Activated CD4-positive, alpha-beta T cell treated with anti-CD3 and anti-CD28 coated beads, Interleukin-10, Interleukin-2, amounts not matched to agents 100 ng/mL and 50 ng/mL, durations not matched to agents 16 hours and 8 hours (primary cell): ENCODE measurements at places on chromosomes 4 and X.

DNA sequence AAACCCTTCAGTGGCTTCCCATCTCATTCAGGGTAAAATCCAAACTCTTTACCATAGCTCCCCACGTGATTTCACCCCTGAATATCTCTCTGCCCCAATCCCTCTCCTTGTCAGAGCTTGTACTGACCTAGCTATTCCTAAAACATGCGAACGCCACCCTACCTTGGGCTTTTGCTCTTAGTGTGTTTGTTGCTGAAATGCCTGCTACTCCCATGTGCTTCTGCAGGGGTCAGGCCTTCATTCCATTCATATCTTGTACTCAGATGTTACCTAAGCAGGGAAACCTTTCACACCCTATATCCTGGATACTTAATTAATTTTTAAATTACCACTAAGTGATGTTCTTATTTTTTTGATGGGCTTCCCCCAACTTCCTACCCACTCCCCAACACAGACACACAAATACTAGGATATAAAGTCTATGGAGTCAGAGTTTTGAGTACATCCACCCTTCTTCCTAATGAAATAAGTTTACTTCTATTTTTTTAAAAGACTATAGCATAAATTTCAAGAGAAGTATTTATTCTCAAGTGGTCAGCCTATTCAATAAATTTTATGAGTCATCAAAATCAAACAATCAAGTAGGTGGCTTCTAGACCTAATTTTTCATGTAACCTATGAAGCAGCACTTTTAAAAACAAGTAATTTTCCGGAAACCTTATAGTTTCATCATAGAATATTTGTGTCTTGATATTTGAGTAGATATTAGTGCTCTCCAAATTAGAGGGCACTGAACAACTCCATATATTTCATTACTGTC, 189.4 kb downstream of the RAPGEF2 start:
- no peak for DNase-seq

GRCh38 chr4:7973545-7973981, 33.9 kb upstream of the AFAP1 start:
- peak; percentile 48 for DNase-seq

DNA sequence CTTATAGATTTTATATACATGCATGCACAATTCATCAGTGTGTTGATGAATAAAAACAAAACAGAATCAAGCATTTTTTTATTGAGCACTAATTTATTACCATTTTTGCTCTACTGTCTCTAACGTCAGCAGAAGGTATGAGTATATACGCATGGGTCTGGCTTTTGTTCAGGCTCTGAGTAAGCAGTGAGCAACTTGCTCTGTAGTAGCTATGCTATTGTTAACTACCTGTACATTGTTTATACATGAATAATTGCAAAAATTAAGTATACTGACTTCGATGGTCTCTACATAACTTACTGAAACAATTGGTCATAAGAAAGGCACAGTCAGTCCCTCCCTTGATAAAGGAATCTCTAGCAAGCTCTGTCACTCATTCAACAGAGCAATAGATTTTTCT, 122.9 kb downstream of the RS1 start:
- no peak for DNase-seq

DNA sequence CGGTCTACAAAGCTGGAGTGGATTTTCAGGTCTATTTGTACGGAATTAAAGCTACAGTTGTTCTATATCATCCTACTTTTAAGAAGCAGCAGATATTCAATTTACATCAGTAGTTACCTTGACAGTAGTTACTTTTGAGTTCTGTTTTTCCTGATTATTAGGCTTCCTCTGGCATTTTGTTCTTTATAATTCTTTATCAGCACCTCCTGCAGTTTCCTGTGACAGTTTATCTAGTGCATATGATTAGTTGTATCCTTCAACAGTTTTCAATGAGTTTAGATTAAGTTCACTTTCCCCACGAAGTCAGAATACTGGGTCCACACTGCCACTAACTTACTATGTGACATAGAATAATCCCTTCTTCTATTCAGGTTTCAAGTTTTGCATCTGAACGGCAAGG, 71.7 kb downstream of the IDS start:
- no peak for DNase-seq

- DNase-seq: no peak
Observed at GRCh38 chr4:33078145-33078544, 2358.0 kb downstream of the PCDH7 start.

GRCh38 chr4:157226035-157226434, 5.5 kb downstream of the GRIA2 start:
- no peak for DNase-seq

DNA sequence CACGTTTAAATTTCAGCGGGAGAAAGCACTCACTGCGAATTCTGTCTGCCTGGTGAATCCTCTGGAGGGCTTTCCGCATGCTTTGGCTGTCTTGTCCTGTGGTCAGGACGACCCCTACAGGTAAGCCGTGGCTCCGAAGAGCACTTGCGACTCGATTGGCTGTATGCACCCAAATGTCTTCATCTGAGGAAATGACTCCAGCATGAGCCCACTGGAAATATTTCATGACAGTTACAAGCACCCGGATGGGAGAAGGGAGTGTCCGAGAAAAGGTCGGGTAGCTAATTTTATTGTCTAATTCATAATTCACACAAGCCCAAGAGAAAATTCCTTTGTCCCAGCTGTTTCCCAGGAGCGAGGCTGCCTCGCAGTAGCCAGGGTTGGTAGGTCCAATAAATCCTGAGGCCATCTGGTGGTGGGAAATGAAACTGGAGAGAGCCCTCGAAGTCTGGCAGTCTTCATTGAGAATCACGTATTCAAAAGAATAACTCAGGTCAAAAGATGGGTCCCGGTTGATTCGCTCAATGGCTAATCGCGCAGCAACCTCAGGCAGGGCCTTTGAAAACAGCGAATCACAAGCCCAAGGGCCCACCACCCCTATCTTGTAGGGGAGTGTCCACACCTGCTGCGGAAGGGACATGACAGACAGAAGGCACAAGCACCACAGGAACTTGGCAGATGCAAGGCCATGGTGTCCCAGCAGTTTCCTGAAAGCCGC, 6.6 kb downstream of the GUCY2F start:
- DNase-seq: peak; percentile 2

GRCh38 chr4:79528241-79528706, 120.2 kb upstream of the GK2 start:
- DNase-seq: peak; percentile 61

- no peak for DNase-seq
Observed at GRCh38 chr4:87502580-87503238, 26.5 kb downstream of the SPARCL1 start.

DNA sequence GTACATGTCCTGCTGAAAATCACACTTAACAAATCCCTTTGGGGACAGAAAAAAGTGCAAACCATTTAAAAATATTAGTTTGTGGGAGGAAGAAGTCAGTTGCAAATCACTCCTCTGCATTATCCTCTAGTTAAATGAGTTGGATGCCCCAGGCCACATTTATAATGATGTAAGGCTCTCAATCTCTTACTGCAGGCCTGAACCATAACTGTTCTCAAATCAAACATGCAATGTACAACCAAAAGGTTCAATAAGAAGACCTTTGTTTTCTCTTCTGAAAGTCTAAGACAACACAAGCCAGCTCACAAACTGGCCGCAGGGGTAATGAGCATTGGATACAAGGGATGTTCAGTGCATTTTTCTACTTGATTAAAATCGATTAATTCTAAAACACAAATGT, 39.7 kb downstream of the IGFBP7 start:
- DNase-seq: no peak
